Pancreas (tissue), 10 donors: ENCODE measurements at places on chromosomes 12 and 14. TPM values are rescaled to one million over a fixed set of nuclear protein-coding genes. Genes with fewer than 3 reads are reported as not detected.

- no peaks in the 10 kb centered on the region for H3K4me1 ChIP-seq
- H3K27ac ChIP-seq: no peak overlapping the region
- H3K27me3 ChIP-seq: no peaks in the 10 kb centered on the region
- DNase-seq: no peak
Measured at GRCh38 chr12:22459838-22460490, 84.4 kb downstream of the C2CD5 start.

DNA sequence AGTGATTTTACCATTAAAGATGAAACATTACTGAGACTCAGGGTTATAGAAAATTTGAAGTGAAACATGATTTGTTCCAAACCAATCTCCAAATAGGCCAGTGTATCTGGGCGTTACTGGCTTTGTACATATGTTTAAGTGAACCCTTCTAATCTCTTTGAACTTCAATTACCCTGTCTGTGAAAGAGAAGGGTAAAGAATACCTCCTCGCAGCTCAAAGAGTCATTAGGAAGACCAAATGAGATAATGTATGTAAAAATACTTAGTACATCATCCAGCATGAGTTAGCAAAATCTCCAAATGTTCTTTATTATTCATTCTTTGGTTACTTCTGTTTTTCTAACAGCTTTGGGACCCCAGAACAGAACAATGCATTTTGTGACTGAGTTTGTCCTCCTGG lies at the start of gene OR11H6:
TSS of gene OR11H6 (plus strand) at position 301 of the 400 bp plus-strand sequence. CDS start at position 301, 0 bp downstream.
- no peak within 1 kb of the TSS for H3K27ac ChIP-seq
- no peak for DNase-seq
- H3K4me1 ChIP-seq: no peaks in the 10 kb centered on the region
- no peaks in the 10 kb centered on the region for H3K36me3 ChIP-seq

DNA sequence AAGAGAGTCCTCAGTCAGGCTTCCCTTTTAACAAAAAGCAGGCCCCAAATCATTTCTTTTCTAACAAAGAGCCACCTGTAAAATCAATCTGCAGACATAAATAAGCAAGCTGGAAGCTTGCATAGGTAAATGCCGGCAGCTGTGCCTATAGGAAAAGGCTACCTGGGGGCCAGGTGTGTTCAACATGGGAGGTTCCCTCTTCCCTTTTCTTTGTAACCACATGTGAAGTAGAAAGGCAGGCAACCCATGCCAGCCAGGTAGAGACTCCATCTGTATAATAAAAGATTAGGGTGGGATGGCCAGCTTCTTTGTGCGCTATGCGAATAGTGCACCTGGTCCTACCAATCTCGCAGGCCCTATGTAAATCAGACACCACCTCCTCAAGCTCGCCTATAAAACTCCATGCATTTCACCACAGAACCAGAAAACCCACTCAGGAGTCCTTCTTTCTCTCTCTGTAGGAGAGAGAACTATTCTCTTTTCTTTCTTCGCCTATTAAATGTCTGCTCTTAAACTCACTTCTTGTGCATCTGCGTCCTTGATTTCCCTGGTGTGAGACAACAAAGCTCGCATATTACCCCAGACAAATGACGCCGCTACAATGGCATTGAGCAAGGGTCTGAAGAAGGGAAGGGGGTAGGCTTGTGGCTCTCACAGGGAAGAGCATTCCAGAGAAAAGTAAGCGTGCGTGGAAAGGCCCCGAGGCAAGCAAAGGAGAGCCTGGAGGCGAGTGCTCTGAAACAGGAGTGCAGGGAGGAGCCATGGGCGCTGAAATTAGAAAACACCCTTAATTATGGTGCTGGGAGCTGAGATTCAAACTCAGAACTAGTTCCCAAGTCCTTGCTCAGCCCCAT lies 67.2 kb downstream of the TTC9 start:
- no peaks in the 10 kb centered on the region for H3K36me3 ChIP-seq
- no peaks in the 10 kb centered on the region for H3K27me3 ChIP-seq
- no peak overlapping the region for H3K27ac ChIP-seq
- DNase-seq: no peak

DNA sequence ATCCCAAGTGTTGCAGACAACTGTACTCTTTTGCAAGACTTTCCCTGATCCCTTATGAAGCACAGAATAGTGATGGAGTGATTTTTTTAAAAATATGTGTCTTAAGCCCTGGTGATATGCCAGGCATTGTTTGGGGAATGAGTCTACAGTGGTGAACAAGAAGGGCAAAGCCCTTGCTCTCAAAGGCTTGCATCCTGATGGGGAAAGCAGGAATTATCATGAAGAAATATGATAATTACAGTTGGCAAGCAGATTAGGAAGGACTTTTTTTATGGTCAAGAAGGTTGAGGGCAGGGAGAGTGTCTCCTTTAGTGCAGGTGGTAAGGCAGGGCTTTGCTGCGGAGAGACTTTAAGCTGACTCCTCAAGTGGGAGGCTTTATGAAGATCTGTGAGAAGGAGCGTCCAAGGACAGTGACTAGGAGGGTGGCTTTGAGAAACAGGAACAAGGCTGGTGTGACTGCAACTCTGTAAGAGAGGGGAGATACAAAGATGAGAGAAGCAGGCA lies 100.2 kb downstream of the SYNE2 start:
- no peak overlapping the region for H3K27ac ChIP-seq
- H3K4me3 ChIP-seq: no peak overlapping the region

DNA sequence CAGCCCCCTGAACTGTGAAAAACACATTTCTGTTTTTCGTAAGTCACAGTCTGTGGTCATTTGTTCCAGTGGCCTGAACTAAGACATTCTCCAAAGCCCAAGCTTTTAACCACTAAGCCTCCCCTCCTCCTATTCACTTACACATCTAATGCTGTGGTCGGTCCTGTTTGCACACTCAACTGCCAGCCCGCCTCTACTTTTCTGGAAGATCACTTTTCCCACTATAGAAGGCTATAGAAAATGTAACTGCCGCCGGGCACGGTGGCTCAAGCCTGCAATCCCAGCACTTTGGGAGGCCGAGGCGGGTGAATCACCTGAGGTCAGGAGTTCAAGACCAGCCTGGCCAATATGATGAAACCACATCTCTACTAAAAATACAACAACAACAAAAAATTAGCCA lies 524.7 kb upstream of the TMEM132C start:
- no peak for DNase-seq
- no peaks in the 10 kb centered on the region for H3K4me1 ChIP-seq
- no peaks in the 10 kb centered on the region for H3K36me3 ChIP-seq
- no peak overlapping the region for H3K27ac ChIP-seq

DNA sequence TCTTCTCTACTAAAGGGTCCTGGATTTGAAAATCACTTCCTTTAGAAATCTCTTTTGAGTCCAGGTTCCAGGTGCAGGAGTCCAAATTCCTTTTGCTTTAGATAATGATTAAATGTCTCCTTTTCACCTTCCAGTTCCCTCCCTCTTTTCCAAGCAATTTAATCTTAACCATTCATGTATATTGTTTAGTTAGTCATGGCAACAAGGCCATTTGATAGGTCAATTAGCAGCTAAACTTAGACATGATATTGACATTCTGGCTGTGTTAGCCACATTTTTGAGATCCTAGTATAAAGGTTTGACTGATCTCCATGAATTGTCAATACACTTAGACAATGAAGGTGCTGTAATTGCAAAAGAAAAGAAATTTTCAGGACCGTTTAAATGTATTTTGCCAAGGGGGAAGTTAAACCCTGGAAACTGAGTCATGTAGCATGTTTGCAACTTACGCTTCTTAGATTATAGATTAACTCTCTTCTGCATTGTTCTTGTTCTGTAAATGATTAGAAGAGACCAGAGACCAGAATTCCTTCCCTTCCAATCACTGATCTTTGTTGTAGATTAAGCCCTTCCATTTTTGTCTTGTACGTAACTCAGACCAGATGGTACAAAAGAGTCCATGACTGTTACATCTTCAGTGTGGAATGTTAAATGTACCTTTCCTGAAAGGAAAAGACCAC lies 12.4 kb upstream of the C12orf75 start:
- H3K27ac ChIP-seq: peak overlapping the region; percentile 63
- H3K36me3 ChIP-seq: no peaks in the 10 kb centered on the region
- peaks cover 17% of the 10 kb centered on the region for H3K4me1 ChIP-seq
- no peak for DNase-seq
- H3K27me3 ChIP-seq: no peaks in the 10 kb centered on the region
- H3K4me3 ChIP-seq: no peak overlapping the region

- no peaks in the 10 kb centered on the region for H3K36me3 ChIP-seq
- no peak for DNase-seq
- no peak overlapping the region for H3K27ac ChIP-seq
- no peaks in the 10 kb centered on the region for H3K27me3 ChIP-seq
- peaks cover 9% of the 10 kb centered on the region for H3K4me1 ChIP-seq
Measured at GRCh38 chr12:67940780-67941243, 48.4 kb upstream of the IFNG-AS1 start.

DNA sequence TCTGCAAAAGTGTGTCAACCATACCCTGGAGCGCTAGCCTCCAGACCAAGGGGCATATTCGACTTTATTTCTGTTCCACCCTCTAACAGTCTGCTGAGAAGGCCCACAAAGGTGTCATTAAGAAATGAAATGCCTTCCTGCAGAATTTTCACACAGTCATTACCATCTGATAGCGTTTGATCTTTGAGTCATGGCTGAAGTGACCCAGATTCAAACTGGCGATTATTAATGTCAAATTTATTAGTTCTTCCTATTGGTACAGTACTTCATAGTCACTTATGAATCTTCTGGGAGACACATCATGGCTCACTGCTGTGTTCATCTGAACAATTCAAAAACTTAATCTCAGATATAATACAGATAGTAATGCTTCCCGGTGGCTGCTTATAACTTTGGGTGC lies 13.2 kb downstream of the PRICKLE1 start:
- H3K36me3 ChIP-seq: no peaks in the 10 kb centered on the region
- peaks cover 3% of the 10 kb centered on the region for H3K4me1 ChIP-seq
- DNase-seq: no peak

GRCh38 chr12:119615518-119616475 lies 22.2 kb downstream of the TMEM233 start:
- H3K36me3 ChIP-seq: no peaks in the 10 kb centered on the region
- no peak for DNase-seq
- no peak overlapping the region for H3K27ac ChIP-seq
- H3K4me3 ChIP-seq: no peak overlapping the region
- H3K27me3 ChIP-seq: no peaks in the 10 kb centered on the region

- no peaks in the 10 kb centered on the region for H3K27me3 ChIP-seq
- no peaks in the 10 kb centered on the region for H3K36me3 ChIP-seq
- H3K27ac ChIP-seq: no peak overlapping the region
Measured at GRCh38 chr12:126741536-126742240, 1525.3 kb upstream of the TMEM132C start.

- H3K27me3 ChIP-seq: no peaks in the 10 kb centered on the region
- no peaks in the 10 kb centered on the region for H3K36me3 ChIP-seq
- H3K4me3 ChIP-seq: no peak overlapping the region
- DNase-seq: no peak
- H3K27ac ChIP-seq: no peak overlapping the region
- H3K4me1 ChIP-seq: no peaks in the 10 kb centered on the region
Measured at GRCh38 chr12:1812650-1813302, 7.6 kb upstream of the LRTM2 start.

DNA sequence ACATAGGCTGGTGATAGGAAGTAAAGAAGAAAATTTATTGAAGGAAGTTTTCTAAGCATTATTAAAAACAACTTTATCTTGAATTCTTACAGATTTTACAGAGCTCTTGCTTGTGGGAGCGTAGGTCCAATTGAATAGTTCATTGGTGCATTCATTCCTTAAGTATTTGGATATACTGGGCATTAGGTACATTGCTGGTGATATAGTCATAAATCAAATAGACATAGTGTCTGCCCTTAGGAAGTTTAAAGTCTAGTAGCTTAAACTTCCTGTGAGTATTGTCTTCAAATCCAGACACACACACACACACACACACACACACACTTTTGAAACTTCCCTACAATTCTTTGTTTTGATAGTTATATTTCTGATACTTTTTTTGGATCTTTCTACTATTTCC lies 226.7 kb downstream of the FUT8 start:
- no peak overlapping the region for H3K4me3 ChIP-seq
- H3K27me3 ChIP-seq: no peaks in the 10 kb centered on the region
- no peak overlapping the region for H3K27ac ChIP-seq
- H3K36me3 ChIP-seq: no peaks in the 10 kb centered on the region

DNA sequence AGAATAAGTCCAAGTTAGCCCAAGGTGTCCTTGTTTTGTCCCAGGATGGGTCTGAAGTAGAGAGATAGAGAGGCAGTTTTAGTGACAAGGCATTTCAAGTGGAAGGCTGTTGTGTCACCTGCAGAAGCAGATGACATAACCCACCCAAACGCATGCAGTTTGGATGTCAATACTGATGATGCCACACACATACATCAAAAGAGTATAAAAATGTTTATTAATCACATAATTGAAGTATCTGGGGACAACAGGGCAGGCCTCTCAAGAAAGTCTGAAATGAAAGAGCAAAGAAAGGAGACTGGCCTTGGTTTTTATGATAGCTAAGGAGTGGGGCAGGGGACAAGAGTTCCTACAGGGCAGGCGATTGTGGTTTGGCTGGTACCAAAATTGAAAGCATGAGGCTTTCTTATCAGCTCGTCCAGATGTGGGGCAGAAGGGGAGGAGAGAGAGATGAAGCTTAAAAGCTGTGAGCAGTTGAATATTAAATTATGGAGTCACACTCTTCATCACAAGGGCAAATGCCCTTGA lies 78.4 kb upstream of the TSPAN8 start:
- H3K4me3 ChIP-seq: no peak overlapping the region
- H3K27me3 ChIP-seq: no peaks in the 10 kb centered on the region
- H3K27ac ChIP-seq: no peak overlapping the region
- H3K36me3 ChIP-seq: no peaks in the 10 kb centered on the region

- no peaks in the 10 kb centered on the region for H3K36me3 ChIP-seq
- H3K4me3 ChIP-seq: peak overlapping the region; percentile 35
Measured at GRCh38 chr12:12562016-12562483, 613 bp downstream of the DUSP16 start.

DNA sequence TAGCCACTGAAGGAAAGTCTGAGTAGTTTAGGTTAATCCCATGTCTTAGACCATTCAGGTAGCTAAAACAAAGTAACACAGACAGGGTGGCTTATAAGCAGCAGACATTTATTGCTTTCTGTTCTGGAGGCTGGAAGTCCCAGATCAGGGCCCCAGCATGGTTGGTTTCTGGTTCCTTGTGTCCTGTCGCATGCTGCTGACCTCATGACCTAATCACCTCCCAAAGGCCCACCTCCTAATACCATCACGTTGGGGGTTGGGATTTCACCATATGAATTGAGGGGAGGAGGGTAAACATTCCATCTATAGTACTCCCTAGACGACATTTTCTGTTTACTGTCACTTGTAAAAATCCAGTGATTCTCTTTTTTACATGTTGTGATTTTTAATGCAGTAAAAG lies 148.6 kb downstream of the FBXL14 start:
- no peaks in the 10 kb centered on the region for H3K36me3 ChIP-seq
- no peaks in the 10 kb centered on the region for H3K4me1 ChIP-seq
- no peak overlapping the region for H3K27ac ChIP-seq

RFX4 gene
- total RNA-seq: 0.24 TPM

RIMBP2 gene
- total RNA-seq: 4.4 TPM

METTL25 gene
- total RNA-seq: 8.1 TPM

ENDOU gene
- 0.20 TPM for total RNA-seq

KRT81 gene
- total RNA-seq: not detected

TCL1B gene
- not detected for total RNA-seq

AQP5 gene
- total RNA-seq: 1.5 TPM

SLC2A14 gene
- 7.2 TPM for total RNA-seq

CPNE6 gene
- total RNA-seq: not detected
